Kidney (tissue), 22 donors: ENCODE measurements at places on chromosomes 12 and 14.

GRCh38 chr12:4034921-4035320 is 161.7 kb upstream of the PARP11 start:
- DNase-seq: no peak

DNA sequence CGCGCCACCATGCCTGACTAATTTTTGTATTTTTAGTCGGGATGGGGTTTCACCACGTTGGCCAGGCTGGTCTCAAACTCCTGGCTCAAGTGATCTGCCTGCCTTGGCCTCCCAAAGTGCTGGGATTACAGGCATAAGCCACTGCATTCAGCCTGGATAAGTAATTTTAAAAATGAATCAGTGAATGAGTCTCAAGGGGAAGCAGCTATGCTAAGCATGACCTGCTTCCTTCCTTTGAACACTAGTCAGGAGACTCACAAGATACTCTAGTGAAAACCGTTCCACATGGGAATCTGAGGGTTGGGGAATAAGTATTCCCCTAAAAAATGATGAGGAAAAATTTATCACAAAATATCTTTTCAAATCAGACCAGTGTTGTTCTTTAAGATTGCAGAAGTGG is 10.7 kb upstream of the FAM234B start:
- no peak for DNase-seq

- no peak for DNase-seq
Measured at GRCh38 chr12:87760943-87761342, 268.3 kb downstream of the C12orf50 start.

GRCh38 chr12:14417715-14418114 is 52.2 kb downstream of the ATF7IP start:
- peak; percentile 66 for DNase-seq

DNA sequence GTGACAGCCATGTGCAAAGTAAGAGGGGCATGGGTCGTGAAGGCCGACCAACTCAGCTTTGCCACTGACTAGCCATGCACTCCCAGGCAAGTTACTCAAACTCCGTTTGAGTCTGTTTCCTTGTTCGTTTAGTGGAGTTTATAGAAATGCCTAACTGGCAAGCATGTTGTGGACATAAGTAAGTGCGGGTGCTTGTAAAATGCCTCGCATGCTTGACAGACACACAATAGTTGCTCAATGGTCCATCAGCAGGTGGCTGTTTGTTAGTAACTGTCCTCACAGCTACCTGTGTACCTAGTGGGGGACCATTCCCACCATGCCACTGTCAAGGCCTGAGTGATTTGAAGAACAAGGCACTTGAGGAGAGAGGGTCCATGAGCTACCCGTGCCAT is 338.3 kb downstream of the DPF3 start:
- DNase-seq: no peak

GRCh38 chr12:123762715-123763052 is 583 bp downstream of the DNAH10 start:
- no peak for DNase-seq

GRCh38 chr14:53310412-53310811 is 157.3 kb upstream of the DDHD1 start:
- no peak for DNase-seq

DNA sequence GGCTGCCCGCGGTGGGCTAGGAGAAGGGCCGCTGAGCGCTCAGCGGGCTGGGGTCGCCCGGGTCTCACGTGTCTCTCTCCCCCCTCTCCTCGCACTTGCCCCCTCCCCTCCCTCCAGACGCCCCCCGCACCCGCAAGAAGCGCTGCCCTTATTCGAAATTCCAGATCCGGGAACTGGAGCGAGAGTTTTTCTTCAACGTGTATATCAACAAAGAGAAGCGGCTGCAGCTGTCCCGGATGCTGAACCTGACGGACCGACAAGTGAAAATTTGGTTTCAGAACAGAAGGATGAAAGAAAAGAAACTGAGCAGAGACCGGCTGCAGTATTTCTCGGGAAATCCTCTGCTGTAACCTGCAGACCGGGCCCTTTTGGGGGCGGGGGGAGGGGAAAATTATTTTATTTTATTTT is 314 bp upstream of the HOTAIR start:
- peak; percentile 68 for DNase-seq

GRCh38 chr14:89241934-89242651 is 174.9 kb downstream of the FOXN3 start:
- no peak for DNase-seq

- DNase-seq: no peak
Measured at GRCh38 chr14:55332654-55333570, 61.7 kb downstream of the FBXO34 start.

- no peak for DNase-seq
Measured at GRCh38 chr14:64119500-64119899, 174.7 kb downstream of the ESR2 start.

DNA sequence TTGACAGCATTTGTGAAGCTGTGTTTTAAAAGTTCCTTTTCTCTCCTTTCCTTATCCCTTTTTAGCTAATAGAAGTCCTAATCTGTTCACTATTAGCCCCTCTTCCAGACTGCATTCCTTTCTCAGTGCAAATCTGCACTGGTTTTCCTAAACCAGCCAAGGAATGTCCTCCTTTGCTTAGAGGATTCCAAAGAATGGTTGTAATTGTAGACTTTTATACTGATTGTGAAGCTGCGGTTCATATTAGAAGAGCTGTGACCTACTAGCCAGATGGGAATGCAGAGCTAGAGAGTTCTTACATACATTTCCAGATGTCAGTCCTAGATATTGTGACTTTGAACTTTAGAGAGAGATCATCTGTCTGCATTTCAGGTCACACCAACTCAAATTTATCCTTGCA is 79.8 kb downstream of the MYRFL start:
- DNase-seq: no peak

DNA sequence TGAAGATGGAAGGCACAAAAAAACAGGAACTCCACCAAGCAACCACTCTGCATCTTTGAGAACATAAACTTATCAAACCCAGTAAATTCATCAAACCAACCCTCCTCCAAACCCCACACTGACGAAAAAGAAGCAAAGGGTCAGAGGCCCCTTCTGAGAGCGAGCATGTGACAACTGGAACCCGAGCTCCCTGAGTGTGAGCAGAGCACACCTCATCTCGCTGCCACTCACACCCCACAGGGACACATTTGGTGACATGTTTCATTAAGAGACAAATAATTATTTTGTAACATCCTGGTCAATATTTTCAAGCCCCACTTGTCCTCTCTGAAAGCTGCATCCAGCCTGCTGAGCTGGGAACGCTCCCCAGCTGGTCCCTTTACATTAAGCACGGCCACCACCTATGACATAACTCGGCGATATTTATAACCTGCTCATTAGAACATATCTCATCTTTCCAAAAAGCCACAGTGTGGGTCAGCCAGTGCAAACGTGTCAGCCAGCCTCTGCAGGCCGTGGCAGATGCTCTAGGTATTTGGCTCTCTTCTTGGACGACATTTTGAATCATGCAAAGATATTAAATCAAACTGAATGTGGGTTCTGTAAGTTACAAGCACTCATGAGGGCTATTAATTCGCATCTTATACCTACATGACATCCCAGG is 120.1 kb downstream of the TTC7B start:
- no peak for DNase-seq

DNA sequence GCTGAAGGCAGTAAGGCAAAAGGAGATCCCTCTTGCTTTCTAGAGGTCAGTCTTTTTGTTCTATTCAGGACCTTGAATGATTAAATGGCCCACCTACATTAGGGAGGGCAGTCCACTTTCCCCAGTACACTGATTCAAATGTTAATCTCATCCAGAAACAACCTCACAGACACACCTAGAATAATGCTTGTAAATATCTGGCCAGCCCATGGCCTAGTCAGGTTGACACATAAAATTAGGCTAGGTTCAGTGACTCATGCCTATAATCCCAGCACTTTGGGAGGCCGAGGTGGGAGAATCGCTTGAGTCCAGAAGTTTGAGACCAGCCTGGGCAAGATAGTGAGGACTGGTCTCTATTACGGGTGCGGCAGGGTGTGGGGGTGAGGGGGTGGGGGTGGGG is 43.5 kb downstream of the MIPOL1 start:
- DNase-seq: no peak

- no peak for DNase-seq
Measured at GRCh38 chr14:64938972-64939816, 3.4 kb downstream of the GPX2 start.

DNA sequence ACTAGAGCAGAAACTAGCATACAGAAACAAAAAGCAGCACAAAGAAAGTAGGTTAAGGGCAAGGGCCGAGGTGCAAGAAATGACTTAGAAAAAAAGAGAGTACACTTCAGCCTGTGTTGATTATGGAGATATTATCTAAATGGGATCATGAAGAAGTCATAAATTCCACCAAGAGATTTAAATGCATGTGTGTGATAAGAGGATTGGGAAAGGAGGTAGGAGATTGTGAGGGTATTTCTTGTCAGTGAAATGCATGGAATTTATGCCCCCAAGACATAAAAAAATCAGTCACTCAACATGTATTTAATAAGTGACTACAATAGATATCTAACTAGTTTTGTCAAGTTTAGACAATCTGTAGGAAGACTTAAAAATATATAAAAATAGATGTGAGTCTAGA is 976.2 kb upstream of the LRFN5 start:
- DNase-seq: no peak

- DNase-seq: no peak
Measured at GRCh38 chr12:57323416-57323815, 72.4 kb upstream of the STAC3 start.

DNA sequence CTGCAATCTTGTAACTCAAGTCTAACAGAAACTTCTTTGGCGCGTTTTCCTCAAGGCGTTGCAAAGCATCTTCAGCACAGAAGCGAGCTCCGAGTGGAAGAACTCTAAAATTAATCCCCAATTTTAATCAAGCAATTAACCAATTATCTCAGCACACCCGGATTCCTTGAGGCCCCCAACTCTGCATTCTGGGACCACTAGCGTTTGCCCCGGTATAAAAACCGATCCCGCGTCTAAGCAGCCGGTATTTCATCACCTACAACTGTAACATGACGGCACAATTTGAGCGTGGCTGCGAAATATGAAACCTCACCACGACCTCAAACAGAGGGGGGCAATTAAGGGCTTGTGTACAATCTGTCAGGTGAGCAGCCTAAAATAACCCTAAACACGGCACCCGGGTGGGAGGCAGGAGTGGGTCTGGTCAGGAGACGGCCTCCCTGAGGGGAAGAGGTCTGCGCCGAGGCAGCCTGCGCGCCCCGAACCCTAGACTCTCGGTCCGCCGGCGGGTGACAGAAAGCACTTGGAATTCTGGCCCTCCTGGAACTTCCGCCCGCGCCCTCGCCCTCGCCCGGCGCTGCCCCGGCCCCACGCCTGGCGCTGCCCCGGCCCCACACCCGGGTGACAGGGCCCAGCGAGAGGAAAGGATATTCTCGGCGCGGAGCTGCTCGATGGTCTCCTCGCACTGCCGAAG is 594 bp downstream of the ZCCHC8 start:
- peak; percentile 71 for DNase-seq
